NCI-H69 (cell line): ENCODE measurements at places on chromosomes 6 and 20.

- DNase-seq = peak; percentile 47
These were observed 391.8 kb downstream of the SAMD5 start for GRCh38 chr6:147900247-147900830.

GRCh38 chr6:81808851-81809570 is 56.5 kb upstream of the TENT5A start:
- DNase-seq = no peak

GRCh38 chr20:5757949-5758348 is 7.7 kb downstream of the SHLD1 start:
- peak; percentile 19 for DNase-seq

- DNase-seq = no peak
These were observed 61.3 kb upstream of the MYLIP start for GRCh38 chr6:16067568-16067967.

- no peak for DNase-seq
These were observed 58.7 kb downstream of the SNX5 start for GRCh38 chr20:17909869-17910321.

DNA sequence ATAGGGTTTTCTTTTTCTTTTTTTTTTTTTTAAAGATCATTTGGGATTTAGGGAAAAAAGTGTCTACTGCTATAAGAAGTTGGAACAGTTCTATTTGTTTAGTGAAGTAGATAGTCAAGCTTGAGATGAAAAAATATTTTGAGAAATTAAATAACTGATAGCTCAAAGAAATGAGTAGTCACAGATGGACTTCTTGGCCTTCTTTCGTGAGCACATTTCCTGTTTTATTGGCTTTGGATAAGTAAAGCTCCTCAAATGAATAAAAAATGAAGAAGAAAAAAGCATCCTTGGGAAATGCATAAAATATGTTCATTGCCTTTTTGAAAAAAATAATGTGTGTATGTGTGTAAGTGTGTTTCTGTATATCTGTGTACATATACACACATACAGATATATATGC is 515.9 kb downstream of the GRIK2 start:
- no peak for DNase-seq
